ENCODE measurements at places on chromosomes 2 and 18. TPM values are rescaled to one million over a fixed set of nuclear protein-coding genes. Genes with fewer than 3 reads are reported as not detected.

Gene ARHGAP15
- 6.5 TPM for total RNA-seq

Gene METTL21A
- total RNA-seq: 7.2 TPM

Gene HAAO
- 64.7 TPM for total RNA-seq

Gene MAPK4
- total RNA-seq: 1.4 TPM

GRCh38 chr2:127897531-127898211, 11.9 kb upstream of the AMMECR1L start:
- DNase-seq: no peak

- no peak for DNase-seq
These were observed 408.2 kb downstream of the ZNF804A start for GRCh38 chr2:185006481-185006880.

DNA sequence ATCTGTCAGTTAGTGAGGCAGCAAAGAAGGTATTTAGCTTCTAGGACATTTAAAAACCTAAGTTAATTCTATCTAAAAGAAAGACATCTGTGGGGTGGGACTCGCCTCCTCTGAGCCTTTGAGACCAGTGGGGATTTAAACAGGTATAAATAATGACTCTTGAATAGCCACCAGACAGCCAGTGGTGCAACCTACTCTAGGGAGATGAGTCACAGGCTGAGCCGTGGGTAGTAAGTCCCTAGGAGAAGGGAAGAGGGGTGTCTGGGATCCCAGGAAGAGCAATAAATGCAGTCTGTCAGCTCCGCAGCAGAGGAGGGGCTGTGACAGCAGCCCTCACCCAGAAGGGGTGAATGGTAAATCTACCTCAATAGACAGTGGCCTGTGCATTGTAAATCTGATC, 43.1 kb upstream of the GALNT3 start:
- DNase-seq: no peak
